Fibroblast of skin of scalp (primary cell): ENCODE measurements at places on chromosomes 3 and 15.

DNA sequence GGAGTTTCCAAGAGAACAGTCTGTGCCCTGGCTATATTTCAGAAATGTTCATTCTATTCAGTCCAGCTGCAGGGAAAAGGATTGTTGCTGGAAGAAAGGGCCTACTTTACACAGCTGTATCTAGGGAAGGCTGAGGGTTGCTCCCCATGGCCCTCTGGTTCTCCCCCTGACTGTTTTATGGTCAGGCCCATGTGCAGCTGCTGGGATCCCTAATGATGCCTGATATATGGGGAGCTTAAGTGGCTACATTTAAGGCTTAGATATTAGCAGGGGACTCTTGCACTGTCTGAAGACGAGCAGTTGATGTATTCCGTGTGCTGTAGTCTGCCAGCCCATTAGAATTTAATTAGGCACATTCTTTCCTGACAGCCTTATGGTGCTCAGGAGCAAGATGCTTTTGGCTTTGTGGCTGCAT is 72.0 kb downstream of the FAM43A start:
- no peak for DNase-seq

DNA sequence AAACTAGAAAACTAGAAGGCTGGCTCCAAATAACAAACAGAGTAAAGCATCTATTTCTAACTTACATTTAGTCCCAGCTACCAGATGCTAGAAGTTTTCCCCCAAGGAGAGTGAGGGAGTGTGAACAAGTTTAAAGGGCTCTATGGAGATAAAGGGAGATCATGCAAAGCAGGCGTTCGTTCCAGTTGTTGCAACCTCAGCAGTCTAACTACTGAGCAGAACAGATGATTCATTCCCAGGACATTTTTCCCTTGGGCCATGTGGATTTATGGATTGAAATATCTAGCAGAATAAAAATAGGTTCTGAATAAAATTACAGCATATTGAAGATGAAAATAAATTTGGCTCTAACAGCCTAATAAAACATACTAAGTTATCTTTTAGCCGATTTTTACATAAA is 154.8 kb upstream of the TTC14 start:
- peak; percentile 47 for DNase-seq

DNA sequence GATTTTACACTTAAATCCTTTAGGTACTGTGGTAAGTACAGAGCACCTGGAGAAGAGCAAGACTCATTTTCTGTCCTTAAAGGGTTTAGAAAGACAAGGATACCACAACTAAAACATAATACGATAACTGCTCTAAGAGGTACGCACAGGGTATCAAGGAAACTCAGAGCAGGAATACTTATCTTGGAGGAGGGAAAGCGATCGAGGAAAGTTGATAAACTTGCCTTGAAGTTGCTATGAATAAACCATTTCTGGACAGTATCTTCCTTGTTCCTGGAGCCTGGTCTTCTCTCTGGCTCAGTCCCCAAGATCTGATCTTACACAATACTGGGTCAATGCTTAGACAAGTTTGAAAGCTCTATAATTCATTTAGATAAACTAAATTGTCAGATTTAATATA is 17.6 kb upstream of the GATM start:
- no peak for DNase-seq

DNA sequence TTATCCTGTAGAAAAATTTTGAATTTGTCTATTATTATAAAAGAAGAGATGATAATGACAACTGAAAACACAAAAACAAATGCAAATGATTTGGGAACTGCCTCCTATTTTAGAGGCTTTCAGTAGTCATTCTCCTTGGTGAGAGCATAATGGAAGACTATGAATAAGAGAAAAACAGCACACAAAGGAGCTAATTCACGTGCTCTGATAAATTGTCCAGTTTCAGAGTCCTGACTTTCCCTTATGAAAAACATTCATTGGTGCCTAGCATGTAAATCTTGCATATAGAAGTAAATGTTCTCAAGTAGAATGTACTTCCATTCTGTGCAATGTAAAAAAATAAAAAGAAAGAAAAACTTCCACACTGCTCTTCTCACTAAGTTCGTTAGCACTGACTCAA is 206.1 kb downstream of the IL5RA start:
- no peak for DNase-seq

DNA sequence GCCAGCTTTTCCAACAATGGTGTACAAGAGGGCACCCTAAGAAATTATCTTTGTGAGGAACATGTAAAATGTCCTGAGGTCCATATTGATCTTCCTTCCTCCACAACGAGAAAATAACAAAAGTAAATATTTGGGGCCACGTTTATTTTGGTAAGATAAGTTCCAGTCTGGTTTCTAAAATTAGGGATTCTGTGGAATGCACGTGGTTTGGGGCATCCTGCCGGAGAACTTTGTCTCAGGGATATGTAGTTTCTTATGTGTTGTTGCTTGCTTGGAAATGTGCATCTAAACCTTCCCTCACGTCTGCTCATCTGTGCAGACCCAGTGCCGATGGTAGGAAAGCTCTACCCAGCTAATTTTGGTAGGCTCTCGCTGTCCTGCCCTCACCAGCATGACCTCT is 62.8 kb downstream of the CTDSPL start:
- DNase-seq = no peak

GRCh38 chr15:92393071-92393979 is at the start of gene ST8SIA2:
Gene ST8SIA2, plus strand, starts transcription at chr15:92393881. Its CDS starts 184 bp downstream, at chr15:92394065.
- DNase-seq = peak; percentile 66

DNA sequence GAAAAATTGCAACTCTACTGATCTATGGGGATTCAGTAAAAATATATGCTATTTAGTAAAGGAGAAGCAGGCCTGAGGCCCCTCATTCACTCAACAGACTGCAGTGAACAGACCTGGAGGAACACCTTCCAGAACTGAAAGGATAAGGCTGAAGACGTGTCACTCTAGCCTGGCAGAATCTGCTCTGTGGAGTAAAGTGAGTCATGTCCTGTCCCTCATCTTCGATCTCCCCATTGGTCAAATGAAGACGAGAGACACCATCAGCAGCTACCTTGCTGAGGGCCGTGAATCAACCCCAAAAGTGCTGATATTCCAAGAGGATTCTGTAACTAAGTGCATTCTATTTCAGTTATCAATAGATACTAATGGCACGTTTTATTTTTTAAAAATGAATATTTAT is 359.7 kb downstream of the FGF12 start:
- DNase-seq = no peak

- DNase-seq = no peak
These were observed 495.0 kb downstream of the NLGN1 start for GRCh38 chr3:173892547-173892946.

DNA sequence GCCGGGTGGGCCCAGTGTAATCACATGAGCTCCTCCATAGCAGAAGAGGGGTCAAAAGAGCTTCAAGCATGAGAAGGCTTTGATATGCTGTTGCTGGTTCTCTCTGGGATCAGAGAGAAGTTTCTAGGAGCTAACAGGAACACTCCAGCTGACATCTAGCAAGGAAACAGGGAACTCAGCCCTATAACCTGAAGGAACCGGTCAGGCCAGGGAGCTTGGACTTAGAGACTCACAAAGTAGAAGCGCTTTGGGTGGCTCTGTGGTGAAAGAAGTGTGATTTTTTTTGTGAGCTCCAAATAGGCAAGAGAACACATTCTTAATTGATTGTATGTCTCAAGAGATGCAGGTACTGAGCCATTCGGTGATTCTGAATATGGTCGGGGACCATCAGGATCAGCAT is 26.2 kb upstream of the EPHB1 start:
- no peak for DNase-seq

- peak; percentile 40 for DNase-seq
These were observed 2.3 kb downstream of the EOGT start for GRCh38 chr3:69011096-69011730.

- DNase-seq = no peak
These were observed 3.3 kb downstream of the PLCH1 start for GRCh38 chr3:155741603-155742002.

DNA sequence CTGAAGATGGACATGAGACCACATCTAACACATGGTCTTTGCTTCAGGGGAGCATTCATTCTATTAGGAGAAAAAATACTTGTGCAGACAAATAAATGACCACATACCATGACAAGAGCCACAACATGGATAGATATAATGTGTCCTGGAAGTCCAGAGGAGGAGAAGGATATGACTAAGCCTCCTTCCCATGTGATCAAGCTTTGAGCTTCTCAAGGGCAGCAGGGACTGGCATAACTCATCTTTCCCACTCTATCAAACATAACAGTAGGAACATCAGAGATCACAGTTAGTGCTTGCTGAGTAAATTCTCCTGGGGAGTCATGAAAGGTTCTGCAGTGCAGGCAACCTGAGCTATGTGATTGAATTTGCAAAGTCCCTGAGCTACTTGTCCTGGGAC is 86.0 kb upstream of the LPP start:
- peak; percentile 80 for DNase-seq

DNA sequence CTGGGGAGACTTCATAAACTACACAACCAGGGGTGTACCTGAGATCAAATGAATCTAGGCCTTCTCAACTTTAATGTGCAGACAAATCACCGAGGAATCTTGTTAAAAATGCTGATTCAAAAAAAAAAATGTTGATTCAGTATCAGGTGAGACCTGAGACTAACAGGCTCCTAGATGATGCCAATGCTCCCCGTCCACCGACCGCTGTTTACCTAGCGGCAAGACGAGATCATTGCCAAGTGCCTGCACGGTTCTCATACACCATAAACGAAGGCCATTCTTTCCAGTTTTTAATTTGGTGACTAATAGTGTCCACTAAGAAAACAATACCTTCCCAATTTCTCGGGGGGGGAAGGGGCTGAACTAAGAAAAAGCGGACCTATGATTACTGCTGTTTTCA is 2.5 kb upstream of the FSIP1 start:
- DNase-seq = no peak

DNA sequence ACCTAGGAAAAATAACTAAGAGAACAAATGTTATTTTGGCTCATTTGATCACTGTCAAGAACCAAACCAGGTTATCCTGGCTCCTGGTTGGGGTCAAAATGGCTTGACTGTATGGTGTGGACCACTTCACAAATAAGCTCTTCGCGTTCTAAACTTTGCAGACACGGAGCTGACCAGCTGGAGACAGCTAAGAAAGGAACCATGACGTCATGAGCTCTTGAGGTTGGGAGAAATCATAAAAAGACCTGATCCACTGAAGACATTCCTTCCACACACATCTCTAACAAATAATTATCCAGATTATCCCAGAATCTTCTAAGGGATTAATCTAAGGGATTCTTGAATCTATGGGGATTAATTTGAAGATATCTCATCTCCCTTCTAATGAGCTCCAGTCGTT is 321.5 kb upstream of the IGF1R start:
- no peak for DNase-seq

DNA sequence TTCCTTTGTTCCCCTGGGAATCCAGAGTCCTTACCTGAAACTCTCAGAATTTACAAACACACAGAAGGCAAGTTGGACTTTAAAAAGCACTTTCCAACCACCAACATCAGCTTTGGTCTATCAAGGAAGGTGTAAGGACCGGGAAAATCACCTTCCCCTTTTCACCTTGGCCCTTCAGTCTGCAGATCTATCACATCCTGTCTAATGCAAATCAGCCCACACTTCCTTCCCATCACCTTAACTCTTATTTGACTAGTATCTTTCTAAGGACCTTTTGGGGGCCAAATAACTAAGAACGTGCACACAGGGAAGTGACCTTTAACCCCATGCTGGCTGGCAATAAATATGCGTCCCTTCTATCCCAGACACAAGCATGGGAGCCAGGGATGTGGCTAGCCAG is 320.6 kb downstream of the ARRDC4 start:
- DNase-seq = no peak

GRCh38 chr3:47385007-47385406 is 4.2 kb downstream of the PTPN23 start:
- DNase-seq = no peak

GRCh38 chr3:129967761-129968160 is 6.8 kb upstream of the TRH start:
- no peak for DNase-seq

DNA sequence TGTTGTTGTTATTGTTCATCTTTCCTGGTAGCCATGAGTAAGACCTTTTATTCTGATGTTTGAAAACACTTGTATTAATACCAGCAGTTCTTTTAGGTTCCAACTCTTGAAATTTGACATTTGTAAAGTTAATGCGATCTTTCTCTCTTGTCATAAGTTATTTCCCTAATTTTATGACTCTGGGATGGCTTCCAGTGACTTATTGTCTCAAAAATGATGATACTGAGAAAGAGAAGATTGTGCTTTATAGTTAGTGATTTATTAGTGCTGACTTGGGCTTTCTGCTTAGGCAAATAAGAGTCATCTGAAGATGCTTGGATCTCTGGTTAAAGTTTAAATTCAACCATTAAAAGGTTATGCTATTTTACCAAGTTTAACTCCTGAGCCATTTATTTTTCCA is 715.2 kb downstream of the GRM7 start:
- DNase-seq = no peak

DNA sequence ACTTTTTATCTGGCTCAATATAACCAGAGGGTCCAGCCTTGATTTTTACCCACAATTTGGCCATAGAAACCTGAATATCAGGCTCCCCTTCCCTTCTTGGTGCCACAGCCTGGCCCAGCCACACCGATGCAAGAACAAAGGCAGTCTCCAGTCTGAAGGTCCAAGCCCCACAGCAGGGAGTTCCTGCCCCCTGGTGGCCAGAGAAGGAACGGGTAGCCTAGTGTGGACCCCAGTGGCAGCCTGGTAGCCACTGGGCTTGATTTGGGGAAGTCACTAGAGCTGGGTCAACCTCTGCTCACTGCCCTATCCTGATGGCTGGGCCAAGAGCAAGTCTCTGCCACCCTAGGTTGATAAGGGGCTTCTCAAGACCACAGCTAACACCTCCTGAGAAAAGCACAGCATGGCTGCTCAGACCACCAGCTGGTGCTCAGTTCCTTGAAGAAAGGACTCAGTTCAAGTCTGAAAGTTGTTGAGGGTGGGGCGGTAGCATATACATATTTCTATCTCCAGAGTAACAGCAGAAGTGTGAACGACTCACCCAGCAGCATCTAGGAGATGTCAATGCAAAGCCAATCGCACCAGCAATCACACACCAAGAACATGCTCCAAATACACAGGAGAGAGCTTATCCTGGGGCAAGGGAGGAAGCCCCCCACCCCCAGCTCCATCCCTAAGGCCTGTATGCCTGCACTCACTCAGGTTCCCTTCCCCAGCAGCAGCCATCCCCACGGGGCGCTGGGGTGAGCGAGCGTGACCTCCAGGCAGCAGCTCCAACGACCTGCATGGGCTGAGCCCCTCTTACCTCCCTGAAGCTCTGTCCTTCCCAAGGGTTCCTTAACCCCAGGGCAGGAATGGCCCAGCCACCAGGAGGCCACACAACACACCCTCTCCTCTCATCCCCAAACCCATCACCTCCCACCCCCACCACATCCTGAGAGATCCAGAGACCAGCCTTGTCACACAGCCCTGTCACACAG is 7.6 kb downstream of the PFKFB4 start:
- DNase-seq = peak; percentile 74

- no peak for DNase-seq
These were observed 6.0 kb downstream of the PRC1 start for GRCh38 chr15:90988296-90988695.

- no peak for DNase-seq
These were observed 357.0 kb downstream of the NR2F2 start for GRCh38 chr15:96687388-96688107.

GRCh38 chr15:71752604-71753289 is 57.6 kb upstream of the NR2E3 start:
- DNase-seq = peak; percentile 92

- DNase-seq = no peak
These were observed 7.1 kb downstream of the SEMA7A start for GRCh38 chr15:74426404-74427281.

GRCh38 chr3:122235147-122235546 is 51.7 kb downstream of the CASR start:
- no peak for DNase-seq

- DNase-seq = no peak
These were observed 47.5 kb upstream of the ARL14 start for GRCh38 chr3:160629491-160629890.
